ENCODE measurements at places on chromosomes 5 and 9.

- DNase-seq, result no peak
Measured at GRCh38 chr5:148697180-148697808, 43.0 kb upstream of the HTR4 start.

DNA sequence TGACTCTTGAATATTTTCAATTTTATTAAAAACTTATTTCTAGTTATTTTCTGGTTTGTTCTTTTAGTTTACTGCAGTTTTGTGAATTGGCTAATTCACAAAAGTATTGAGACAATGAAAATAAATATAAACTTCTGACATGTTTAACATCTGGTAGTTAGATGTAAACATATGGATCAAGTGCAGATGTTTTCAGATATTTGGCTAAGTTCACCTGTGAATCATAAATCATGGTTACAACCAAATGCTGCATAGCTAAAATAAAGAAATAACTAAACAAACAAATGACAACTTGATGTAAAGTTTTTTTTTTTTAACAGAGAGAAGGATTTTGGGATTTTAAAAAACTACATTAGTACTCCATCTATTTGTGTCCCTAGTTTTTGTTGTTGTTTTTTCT lies 484.6 kb downstream of the SLCO4C1 start:
- DNase-seq, result no peak

DNA sequence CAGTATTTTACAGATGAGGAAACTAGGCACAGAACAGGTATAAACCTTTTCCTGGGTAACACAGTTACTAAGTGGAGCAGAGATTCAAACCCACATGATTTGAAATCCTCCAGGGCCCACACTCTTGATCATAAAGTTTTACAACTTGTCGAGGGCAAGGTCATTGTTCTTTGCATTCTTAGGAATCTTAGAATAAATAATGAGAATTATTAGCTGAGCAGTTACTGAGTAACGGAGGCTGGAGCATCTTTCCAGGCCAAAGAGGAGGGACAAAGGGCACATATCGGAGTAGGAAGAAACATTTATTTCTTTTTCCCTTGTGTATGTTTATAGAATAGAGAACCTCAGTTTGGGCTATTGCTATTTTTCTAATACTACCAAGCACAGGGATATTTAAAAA lies 27.1 kb upstream of the F2R start:
- DNase-seq, result no peak

DNA sequence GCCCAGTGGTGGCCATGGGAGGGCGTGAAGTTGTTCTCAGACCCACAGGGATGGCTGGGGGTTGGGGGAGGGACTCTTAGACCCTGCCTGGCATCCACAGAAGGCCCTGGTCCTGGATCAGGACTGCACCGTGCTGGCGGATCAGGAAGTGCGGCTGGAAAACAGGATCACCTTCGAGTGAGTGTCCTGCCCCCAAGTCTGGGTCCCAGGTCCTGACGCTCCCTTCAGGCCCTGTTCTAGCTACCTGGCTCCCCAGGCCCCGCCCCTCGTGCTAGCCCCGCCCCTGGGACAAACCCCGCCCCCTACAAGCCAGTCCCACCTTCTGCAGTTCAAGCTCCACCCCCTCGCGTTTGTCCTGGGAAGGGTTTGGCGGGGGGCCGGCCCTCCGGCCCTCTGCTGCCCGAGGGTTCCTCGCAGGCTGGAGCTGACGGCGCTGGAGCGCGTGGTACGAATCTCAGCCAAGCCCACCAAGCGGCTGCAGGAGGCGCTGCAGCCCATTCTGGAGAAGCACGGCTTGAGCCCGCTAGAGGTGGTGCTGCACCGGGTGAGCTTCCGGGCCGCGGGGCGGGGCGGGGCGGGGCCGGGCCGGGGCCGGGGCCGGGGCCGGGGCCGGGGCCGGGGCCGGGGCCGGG lies 12.9 kb downstream of the RGS14 start:
- peak; percentile 86 for DNase-seq

DNA sequence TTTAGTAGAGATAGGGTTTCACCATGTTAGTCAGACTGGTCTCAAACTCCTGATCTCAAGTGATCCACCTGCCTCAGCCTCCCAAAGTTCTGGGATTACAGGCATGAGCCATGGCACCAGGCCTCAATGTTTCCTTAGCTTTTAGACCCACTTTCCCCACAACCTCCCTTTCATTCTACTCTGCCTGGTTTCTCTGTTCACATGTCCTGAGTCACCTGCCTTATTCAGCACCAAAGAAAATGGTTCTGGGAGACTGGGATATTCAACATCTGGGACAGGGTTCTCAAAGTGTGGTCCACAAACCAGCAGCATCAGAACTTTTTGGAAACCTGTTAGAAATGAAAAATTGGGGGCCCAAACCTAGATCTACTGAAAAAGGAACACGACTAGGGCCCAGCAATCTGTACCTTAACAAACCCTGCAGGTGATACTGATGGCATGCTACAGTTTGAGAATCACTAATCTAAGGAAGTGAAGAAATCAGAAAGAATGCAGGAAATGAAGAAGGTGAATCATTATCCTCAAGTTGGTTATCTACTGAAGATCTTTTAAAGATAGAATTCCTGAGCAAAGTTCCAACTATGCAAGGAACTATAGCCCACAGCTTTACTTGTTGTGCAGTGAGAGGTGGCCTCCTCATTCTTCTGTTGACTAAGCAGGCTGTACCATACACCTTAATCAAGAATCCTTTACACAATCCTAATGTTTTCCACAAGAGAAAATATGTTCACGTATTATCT lies 51.8 kb upstream of the CTNNAL1 start:
- DNase-seq, result no peak

- DNase-seq, result no peak
Measured at GRCh38 chr9:29928072-29928471, 2354.8 kb upstream of the C9orf72 start.

DNA sequence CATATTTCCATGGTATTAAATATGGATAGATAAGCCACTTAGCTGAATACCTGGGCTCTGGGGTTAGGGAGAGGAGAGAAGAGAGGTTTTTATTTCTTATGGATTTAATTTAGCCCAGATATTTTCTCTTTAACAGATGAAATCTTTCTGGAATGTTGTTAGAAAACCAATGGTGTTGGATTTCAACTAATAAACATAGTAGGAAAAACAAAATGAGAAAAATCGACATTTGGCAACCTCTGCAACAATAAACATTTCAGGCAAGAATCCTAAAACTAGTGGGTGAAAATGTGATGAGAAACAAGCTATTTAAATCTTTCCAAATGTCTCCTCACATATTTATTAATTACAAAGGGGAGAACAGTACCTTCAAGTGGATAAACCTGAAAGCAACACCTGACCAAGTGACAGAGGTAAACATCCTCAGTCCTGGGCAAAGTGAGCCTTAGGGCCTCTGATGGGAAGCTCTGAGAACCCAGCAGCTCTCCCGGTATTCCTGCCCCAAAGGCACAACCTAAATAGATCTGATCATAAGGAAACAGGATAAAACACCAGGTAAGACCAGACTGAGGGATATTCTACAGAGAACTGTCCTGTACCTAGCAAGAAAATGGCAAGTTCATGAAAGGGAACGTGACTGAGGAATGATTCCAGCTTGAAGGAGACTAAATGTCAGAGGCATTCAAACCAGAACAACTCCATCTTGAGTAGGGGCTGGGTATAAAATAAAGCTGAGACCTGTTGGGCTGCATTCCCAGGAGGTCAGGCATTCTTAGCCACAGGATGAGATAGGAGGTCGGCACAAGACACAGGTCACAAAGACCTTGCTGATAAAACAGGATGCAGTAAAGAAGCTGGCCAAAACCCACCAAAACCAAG lies 163.7 kb downstream of the ESM1 start:
- DNase-seq, result no peak

GRCh38 chr5:138391859-138392386 lies 39.4 kb downstream of the KDM3B start:
- no peak for DNase-seq

GRCh38 chr5:173868096-173868880 lies 19.9 kb upstream of the CPEB4 start:
- DNase-seq, result no peak

DNA sequence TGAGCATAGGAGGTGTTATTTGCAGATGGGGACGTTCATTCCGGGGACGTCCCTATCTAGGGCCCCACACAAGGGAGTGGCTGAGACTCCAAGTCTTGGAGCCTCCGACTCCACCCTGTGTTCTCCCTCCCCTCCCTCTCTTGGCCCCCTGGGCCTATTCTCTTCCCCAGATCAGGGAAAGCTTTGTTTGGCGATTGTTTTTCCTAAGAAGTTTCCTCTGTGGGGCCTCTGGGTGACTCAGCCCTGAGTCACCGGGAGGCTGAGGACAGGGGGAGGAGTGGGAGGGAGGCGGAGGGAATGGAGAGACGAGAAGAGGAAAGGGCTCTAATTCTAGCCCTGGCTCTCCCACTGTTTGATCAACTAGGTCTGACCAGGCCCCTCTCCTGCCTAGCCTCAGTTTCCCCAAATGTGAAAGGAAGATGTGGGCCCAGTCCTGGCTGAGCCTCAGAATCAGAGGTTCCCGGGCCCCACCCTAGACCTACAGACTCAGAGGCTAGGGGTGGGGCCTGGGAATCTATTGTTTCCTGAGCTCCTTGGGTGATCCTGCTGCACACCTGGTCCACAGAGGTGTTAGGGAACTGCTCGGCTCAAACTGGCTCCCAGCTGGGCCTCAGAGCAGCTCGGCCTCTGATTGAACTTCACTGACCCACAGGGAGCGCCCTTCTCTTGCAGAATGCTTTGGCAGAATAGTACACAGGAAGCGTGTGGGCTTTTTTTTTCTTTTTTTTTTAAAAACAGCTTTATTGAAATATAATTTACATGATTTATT lies 19.2 kb downstream of the GSN start:
- DNase-seq, result peak; percentile 92

DNA sequence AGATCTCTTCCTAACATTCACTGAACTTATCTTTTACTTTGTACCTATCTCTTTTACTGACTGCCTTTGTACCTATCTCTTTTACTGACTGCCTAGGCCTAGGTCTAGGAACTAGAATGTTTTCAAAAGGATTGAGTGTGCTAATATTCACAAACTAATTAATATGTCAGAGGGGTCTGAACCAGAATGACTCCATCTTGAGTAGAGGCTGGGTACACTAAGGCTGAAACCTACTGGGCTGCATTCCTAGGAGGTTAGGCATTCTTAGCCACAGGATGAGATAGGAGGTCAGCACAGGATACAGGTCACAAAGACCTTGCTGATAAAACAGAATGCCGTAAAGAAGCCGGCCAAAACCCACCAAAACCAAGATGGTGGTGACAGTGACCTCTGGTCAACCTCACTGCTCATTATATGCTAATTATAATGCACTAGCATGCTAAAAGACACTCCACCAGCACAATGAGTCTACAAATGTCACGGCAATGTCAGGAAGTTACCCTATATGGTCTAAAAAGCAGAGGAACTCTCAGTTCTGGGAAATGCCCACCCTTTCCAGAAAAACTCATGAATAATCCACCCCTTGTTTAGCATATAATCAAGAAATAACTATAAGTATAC lies 2.5 kb upstream of the RHOBTB3 start:
- peak; percentile 89 for DNase-seq

DNA sequence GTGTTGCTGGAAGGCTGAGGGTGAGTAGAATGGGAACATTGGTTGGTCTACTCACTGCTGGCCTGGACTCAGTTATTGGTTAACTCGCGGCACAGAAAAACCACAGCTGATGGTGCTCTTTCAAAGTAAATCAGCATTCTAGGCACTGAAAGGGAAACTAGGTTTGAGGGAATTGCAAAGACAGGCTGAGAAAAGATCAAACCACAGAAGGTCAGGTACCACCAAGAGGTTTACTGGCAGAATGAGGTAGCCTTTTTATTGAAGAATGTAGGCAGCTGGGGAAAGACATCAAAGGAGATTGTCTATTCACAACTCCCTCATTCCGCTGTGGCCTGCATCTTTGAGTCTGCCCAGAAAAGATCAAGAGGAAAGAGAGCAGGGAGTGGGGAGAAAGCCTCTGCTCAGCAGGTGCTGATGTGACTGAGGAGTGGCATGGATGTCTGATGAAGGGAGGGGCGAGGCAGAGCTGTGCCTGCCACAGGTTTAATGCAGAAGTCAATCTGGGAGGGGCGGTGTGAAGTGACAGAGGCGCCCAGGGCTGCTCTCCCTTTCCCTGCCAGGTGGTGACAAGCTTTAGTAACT lies 255.5 kb downstream of the MAN2A1 start:
- DNase-seq, result no peak

- no peak for DNase-seq
Measured at GRCh38 chr5:170141636-170142035, 35.9 kb downstream of the FOXI1 start.

- no peak for DNase-seq
Measured at GRCh38 chr5:1838013-1838412, 36.8 kb downstream of the NDUFS6 start.

DNA sequence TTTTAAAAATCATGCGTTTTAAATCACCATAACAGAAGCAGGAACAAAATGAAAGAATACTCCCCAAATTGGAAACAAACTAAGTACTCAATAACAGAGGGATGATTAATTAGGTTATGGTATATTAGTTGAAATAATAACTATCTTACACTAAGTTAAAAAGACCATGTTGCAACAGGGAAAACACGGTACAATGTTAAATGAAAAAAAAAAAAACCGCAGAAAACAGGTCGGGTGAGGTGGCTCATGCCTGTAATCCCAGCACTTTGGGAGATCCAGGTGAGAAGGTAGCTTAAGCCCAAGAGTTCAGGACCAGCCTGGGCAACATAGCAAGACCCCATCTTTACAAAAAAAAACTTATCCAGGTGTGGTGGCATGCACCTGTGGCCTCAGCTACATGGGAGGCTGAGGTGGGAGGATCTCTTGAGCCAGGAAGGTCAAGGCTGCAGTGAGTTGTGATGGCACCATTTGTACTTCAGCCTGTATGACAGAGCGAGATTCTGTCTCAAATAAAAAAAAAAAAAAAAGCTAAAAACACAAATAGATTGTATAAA lies 2.4 kb upstream of the PTPN3 start:
- DNase-seq, result no peak

DNA sequence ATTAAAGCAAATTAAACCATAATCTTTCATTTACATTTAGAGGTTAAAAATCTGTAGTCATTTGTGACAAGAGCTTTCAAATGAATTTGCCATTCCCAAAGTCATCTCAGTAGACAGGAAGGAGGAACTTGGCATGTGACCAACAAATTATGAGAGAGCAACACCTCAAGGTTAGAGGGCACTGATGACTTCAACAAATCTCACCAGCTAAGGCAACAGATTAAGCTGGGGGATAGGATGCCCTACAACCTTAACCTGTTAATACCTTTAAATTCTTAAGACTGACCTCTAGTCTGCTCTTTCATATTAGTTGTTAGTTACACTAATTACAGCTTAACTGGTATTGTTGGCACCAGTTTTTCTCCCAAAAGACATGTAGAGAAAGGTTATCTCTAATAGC lies 18.4 kb downstream of the POU5F2 start:
- no peak for DNase-seq

- peak; percentile 52 for DNase-seq
Measured at GRCh38 chr5:69271376-69271775, 36.7 kb downstream of the CDK7 start.

GRCh38 chr5:180072556-180072955 lies 997 bp upstream of the RNF130 start:
- DNase-seq, result no peak

GRCh38 chr5:7529880-7530279 lies 133.9 kb downstream of the ADCY2 start:
- no peak for DNase-seq

- DNase-seq, result no peak
Measured at GRCh38 chr5:65815161-65815560, 93.2 kb downstream of the NLN start.

Data from hematopoietic multipotent progenitor cell treated with erythropoietin and hydrocortisone succinate and interleukin-3 and kit ligand, for 8 days (in vitro differentiated cells).